Stimulated activated CD4-positive, alpha-beta T cell treated with anti-CD3 and anti-CD28 coated beads, Interleukin-1b, Interleukin-23, amount 100 ng/mL, for 48 hours (primary cell): ENCODE measurements at places on chromosomes 16 and 17.

DNA sequence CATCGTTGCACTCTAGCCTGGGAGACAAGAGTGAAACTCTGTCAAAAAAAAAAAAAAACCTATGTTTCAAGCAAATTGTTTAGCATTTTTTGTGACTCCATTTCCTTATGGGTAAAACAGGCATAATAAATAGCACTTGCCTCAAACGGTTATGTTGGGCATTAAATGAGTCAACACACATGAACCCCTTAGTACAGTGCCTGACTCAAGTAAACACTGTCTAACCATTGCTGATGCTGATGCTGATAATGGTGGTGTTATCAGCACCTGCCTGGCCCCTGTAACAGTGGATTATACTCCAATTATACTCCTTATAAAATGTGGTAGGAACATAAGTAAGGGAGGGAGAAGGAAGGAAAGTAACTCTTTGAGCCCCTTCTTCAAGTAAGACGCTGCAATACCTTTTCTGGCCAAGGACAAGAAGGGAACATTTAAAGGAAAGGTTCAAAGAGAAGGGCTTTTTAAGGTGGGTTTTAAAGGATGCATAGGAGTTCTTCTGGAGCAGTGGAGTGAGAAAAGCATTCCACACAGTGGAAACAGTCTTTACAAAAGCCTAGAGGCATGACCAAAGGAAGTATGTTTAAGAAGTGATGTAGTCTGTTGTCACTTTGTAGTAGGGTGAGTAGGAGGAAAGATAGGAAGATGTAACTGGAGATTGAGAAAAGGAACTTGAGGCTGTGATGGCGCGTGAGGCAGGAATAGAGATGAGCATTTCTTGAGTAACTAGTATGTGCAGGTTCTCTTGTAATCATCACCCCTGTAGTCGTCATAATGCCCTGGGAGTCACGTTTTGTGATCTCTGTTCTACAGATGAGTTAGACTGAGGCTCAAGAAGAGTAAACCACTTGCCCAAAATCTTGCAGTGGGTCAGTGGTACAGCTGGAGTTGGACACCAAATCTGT lies 4.3 kb downstream of the SCNN1B start:
- DNase-seq: no peak

DNA sequence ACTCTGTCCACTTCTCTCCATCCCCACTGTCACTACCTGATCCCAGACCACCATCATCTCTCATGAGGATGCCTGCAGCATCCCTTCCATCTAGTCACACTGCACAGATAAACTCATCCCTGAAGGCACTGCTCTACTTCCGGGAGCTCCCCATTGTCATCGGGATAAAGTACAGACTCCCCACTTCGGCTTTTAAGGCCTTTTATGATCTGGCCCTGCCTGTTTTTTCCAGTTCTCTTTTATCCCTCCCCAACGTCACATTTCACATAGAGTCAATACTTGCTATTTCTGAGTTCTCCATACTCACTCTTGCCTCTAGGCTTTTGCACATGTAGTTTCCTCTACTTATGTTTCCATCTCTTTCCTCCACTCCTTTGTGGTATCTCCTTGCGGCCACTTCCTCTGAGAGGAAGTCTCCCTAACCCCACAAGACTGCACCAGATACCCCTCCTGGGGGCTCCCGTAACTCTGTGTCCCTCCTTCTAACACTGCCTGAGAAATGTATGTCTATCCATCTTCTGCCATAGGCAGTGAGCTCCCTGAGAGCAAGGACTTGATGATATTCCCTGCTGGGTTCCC lies 66.9 kb downstream of the COPRS start:
- no peak for DNase-seq

- DNase-seq: no peak
Measured at GRCh38 chr16:64532691-64533090, 589.2 kb downstream of the CDH11 start.

DNA sequence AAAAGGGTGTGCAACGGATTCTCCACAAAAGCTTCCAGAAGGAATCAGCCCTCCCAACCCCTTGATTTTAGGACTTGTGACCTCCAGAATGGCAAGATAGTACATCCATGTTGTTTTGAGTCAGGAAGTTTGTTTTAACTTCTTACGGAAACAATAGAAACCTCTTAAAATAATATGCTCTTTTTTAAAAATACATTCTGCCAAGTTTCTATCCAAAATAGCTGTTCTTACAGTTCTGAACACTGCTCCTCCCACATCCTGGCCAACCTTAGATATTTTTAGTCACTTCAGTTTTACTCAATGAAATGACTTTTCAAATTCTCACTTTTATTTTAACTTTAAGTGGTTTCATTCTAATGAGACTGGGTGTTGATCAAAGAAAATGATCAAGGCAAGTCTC lies 156.4 kb downstream of the ZNF18 start:
- no peak for DNase-seq

DNA sequence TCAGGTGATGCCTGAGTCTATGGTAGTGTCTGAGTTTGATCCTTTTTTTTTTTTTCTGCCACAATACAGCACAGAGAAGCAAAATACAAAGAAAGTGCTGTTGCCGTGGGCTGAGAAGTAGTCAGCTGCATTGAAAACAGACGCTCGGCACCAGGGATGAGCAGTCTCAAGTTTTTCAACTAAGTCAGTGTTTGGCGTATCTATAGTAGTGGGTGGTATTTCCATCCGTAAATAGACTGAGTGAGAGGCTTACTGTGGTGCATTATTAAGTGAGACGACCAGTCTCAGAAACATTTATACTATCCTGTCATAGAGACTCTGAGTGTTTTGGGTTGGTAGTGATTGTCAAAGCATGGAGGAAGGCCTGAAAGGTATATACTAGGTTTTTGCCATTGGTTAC lies 221.3 kb downstream of the SNX29 start:
- DNase-seq: no peak

- no peak for DNase-seq
Measured at GRCh38 chr16:12406158-12406557, 397.5 kb downstream of the CPPED1 start.
